Glomerular endothelial cell (primary cell): ENCODE measurements at places on chromosomes 5 and 9.

DNA sequence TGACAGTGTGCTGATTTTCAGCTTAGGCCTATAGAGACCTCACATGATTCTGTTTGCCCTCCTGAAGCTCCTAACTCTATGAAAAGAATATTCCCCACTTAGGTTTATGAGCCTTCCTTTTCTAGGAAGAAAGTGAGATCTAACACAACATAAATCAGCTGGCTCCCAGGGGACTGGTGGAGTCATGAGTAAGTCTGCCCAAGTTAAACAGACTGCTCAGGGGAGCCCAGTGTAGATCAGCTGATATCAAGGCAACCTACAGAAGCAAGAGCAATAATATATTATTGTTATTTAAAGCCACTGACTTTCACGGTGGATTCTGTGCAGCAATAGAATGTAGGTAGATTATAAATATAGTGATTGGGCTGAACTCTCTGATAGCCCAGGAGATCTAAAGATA is 1978.6 kb upstream of the CDH6 start:
- no peak for DNase-seq

GRCh38 chr5:38921174-38921573 is 75.4 kb downstream of the OSMR start:
- no peak for DNase-seq

DNA sequence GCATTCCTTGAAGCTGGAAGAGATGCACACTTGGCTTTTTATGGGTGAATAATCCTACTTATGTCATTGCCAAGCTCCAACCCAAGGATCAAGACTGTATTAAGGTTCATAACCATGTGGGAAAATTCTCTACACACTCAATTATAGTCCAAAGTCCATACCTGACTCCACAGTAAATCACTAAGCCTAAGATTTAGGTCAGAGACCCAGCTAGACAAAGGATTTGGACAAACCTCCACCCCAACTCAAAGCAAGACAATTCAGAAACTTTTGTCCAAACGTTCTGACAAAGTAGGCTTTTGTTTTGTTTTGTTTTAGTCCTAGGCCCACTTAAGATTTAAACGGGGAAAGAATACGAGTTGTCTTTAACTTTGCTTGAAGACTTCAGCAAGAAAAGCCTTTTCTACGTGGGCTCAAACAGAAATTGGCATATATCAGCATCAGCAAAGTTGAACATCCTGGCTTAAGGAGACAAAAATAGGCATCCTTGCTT is 1.7 kb downstream of the MEGF9 start:
- no peak for DNase-seq

DNA sequence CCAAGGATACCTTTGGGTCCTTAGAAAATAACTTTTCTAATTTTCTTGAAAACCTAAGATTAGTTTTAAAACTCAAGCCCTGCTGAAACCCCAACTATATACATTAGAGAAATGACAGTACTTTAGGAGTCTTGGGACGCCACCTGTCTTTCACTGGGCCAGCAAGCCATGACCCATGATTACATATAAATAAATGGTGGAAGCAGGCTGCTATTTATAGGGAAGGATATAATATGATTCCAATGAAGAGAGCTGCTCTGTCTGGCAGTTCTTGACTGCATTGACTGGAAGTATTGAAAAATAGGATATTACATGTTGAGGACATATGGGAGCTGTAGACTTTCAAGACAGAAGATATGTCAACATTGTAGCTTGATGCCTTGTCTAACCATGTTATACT is 7.3 kb downstream of the JMY start:
- DNase-seq: no peak

GRCh38 chr5:4553130-4553529 is 587.0 kb upstream of the ADAMTS16 start:
- no peak for DNase-seq

GRCh38 chr9:96183751-96184150 is 118.2 kb downstream of the HSD17B3 start:
- no peak for DNase-seq

GRCh38 chr9:86093788-86094555 is 5.4 kb downstream of the GOLM1 start:
- peak; percentile 22 for DNase-seq

- DNase-seq: no peak
Observed at GRCh38 chr9:111180811-111181210, 142.5 kb upstream of the LPAR1 start.

DNA sequence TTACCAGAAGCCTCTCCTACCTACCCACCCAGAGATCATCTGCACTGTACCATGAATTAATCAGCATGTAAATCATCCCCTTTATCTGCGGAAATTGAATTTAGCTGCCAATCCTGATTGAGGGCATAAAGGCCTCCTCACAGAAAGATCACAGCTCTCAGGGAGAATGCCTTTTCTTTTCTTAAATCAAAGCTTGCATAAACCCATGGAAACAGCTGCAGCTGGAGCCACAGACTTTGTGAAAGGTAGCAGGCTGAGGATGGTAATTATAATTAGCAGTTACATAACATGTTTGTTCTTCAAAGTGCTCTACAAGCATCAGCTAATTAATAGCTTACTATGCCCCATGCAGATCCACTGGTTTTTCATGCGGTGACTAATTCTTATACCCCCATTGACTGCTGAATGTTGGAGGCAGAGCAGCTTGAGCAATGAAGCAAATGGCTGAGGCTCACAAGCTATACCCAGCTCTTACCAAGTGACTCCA is 54.6 kb downstream of the SUSD1 start:
- DNase-seq: no peak

- no peak for DNase-seq
Observed at GRCh38 chr5:171428809-171429542, 9.5 kb downstream of the FGF18 start.

DNA sequence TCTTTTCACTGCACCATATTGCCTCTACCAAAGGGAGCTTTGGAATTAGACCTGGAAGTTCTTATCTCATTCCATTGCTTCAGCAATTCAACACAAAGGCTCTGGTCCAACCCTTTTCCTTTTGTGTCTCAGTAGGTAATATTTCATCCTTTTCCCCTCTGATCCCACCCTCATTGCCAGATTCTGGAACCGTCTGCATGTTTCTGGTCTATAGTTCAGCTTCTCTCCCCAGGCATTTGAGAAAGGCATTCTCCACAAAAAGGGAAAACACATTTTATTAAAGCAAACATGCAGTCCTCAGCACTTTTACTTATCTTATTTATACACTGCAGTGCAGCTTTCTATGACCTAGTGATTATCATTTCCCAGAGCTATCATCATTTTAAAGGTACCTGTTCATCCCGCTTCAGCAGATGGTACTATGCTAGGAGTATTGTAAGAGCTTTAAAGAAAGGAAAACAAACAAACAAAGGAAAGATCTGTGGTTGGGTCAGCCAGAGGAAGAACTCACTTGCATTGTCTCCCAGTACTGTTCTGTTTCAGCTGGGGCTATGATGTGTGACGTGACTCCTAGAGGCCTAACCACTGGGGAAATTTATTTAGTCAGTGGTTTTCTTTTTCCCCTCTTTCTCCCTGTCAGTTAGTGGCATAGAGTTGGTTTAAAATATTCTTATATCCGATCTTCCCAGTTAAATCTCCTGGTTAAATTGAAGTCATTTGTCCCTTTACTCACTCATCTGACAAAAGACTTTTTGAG is 269.2 kb downstream of the TMEM38B start:
- no peak for DNase-seq

DNA sequence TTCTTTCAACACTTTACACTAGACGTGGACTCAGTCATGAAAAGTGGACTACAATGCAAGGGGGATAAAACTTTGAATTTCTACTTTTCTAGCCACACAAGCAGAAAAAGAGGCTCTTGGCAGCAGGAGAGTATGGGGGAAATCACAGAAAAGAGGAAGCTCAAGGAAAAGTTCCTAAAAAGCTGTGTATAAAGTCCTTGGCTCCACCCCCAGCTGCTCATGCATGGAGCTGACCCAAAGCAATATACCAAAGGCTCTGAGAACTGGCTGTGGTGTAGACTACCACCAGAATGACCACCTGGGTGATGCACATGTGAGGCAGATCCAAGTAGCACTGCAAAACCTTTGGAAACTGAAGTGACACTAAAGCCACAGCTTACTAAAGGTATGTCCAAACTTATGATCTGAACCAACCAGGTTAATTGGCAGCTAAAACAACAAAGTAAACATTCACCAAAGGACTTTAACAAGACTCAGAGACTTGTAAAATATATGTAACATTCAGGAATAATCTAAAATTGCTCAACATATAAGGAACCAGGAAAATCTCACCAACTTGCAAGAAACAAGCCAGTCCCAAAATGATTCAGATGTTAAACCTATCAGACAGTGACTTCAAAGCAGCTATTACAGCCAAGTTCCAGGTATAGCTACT is 55.5 kb upstream of the RASGRF2 start:
- no peak for DNase-seq

- DNase-seq: no peak
Observed at GRCh38 chr5:141272906-141273305, 27.7 kb downstream of the PCDHB15 start.

GRCh38 chr9:88187631-88188030 is 49.4 kb upstream of the SPATA31C2 start:
- no peak for DNase-seq

DNA sequence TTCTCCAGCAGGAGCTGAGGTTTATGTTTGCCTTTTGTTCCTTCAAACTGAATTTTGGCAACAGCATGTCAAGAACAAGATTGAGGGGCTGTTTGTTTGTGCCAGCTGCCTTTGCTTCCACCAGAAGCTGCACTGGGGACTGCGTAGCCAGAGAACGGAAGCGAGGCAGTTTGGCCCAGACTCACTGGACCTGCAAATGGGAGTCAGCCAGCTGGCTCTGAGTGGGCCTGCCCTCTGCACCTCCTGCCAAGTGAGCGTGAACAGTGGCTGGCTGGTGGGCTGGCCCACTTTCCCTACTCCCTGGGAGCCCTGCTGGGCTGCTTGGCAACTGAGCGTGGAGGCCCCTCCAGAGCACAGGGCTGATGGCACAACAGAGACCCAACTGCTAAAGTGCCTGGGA is 111.6 kb downstream of the GALNT10 start:
- no peak for DNase-seq

- no peak for DNase-seq
Observed at GRCh38 chr5:129601576-129601975, 141.5 kb downstream of the ADAMTS19 start.

DNA sequence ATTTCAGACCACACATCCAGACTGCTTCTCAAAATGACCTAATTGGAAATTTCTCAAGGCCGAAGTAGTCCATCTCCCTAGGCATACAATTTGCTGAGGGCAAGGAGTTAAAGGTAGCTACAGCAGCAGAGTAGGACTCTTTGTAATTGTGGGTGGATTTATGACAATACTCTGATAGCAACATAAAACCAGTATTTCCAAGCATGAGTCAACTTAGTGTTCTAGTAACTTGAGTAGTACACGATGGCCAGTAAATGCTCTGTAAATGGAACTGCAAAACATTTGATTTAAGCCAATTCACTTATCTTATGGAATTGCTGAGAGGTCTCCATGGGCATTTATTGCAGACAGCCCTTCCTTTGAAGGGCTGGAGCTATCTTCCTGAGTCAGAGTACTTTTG is 352.2 kb downstream of the PLK2 start:
- DNase-seq: no peak

DNA sequence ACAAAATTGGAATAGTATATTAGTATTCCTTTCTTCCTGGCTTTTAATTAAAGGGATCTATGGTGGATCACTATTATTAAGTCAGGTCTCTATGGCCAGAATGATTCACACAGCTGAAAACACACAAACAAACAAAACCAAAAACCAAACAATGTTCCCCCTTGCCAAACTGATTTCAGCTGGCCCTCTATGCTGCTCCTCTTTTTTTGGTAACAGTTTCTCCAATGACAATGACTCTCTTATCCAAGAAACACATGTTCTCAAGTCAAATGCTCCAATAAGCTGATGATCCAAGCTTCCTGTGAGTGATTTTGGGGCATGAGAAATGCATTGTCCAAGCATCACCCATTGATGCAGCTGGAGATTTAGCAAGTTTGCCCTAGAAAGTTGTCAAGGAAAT is 193.4 kb upstream of the TUT7 start:
- no peak for DNase-seq

- DNase-seq: no peak
Observed at GRCh38 chr9:128091144-128091543, 23.1 kb downstream of the SLC25A25 start.

GRCh38 chr5:133751421-133751820 is 139.1 kb upstream of the FSTL4 start:
- DNase-seq: no peak

- DNase-seq: no peak
Observed at GRCh38 chr9:113397203-113397631, 3.9 kb downstream of the ALAD start.

DNA sequence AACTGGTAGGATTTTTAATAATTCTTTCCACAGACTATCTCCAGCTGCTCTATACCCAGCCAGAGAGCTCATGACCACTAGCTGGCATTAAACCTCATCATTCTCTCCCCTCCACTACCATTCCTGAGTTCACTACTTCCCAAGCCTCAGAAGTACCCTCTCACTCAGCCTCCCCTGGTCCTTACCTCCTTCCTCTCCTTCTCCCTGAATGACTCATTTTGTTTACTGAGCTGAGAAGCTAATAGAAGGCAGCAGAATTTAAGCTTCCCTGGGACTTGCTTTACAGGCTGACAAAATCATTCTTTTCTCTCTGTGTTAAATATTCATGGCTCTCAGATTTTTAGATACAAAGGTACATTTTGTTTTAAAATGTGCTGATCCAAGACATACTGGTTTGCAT is 305.4 kb downstream of the TLR4 start:
- no peak for DNase-seq

- no peak for DNase-seq
Observed at GRCh38 chr5:167442922-167443321, 848.5 kb upstream of the WWC1 start.

GRCh38 chr9:16743375-16743774 is 127.1 kb downstream of the BNC2 start:
- DNase-seq: no peak

GRCh38 chr9:37029776-37030610 is 4.1 kb downstream of the PAX5 start:
- no peak for DNase-seq
